Endothelial cell (in vitro differentiated cells): ENCODE measurements at places on chromosomes 12 and 14. TPM values are rescaled to one million over a fixed set of nuclear protein-coding genes. Genes with fewer than 3 reads are reported as not detected.

The LRCOL1 gene
- not detected for total RNA-seq

- H3K27ac ChIP-seq, result no peak overlapping the region
- H3K4me1 ChIP-seq, result peaks cover 8% of the 10 kb centered on the region
- H3K4me3 ChIP-seq, result peak overlapping the region; percentile 65
- peaks cover 24% of the 10 kb centered on the region for H3K36me3 ChIP-seq
- peaks cover 2% of the 10 kb centered on the region for H3K27me3 ChIP-seq
- DNase-seq, result no peak
These were observed 9.7 kb upstream of the ANKLE2 start for GRCh38 chr12:132771126-132771838.

The KRT78 gene
- total RNA-seq, result not detected

DNA sequence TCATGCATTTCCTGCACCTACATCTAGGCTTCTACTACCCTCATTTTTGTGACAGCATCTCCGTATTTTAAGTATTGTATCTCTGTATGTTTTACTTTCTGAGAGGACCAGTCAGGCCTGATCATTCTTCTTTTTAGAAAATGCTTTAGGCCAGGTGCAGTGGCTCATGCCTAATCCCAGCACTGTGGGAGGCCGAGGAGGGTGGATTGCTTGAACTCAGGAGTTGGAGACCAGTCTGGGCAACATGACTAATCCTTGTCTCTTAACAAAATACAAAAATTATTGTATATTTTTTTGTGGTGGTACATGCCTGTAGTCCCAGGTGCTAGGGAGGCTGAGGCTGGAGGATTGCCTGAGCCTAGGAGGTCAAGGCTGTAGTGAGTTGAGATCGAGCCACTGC is 36.9 kb downstream of the PACS2 start:
- peaks cover 9% of the 10 kb centered on the region for H3K27me3 ChIP-seq
- H3K4me3 ChIP-seq, result no peak overlapping the region
- no peak overlapping the region for H3K27ac ChIP-seq
- H3K36me3 ChIP-seq, result no peaks in the 10 kb centered on the region
- no peak for DNase-seq
- H3K4me1 ChIP-seq, result peaks cover 2% of the 10 kb centered on the region

DNA sequence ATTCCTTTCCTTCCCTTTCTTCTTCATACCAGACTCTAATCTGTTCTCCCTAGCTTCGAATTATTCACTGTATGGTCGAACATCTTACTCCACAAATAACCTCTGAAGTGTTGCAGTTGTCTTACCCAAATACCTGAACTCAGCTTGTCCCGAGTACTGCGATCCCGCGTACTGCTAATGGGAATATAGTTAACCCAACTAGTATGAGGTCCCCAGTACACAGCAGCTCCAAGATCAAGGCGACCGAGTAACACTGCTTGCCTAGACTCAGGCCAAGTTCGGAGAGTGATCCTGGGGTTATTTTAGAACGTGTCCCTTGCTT is 462 bp upstream of the ETNK1 start:
- H3K4me3 ChIP-seq, result peak overlapping the region; percentile 99
- peaks cover 37% of the 10 kb centered on the region for H3K4me1 ChIP-seq
- no peaks in the 10 kb centered on the region for H3K36me3 ChIP-seq

DNA sequence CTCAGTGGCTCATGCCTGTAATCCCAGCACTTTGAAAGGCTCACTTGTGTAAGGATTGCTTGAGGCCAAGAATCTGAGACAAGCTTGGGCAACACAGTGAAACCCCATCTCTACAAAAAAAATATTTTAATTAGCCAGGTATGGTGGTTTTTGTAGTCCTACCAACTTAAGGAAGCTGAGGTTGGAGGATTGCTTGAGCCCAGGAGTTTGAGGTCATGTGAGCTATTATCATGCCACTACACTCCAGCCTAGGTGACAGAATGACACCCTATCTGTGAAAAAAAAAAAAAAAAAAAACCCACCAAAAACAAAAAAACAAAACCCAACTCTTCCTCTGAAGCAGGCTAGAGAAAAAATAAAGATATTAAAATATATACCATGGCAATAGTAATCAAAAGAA is 41.2 kb downstream of the TMEM116 start:
- DNase-seq, result no peak
- H3K4me3 ChIP-seq, result no peak overlapping the region
- no peak overlapping the region for H3K27ac ChIP-seq
- H3K36me3 ChIP-seq, result peaks cover 3% of the 10 kb centered on the region
- H3K27me3 ChIP-seq, result peaks cover 1% of the 10 kb centered on the region

The CFAP54 gene
- total RNA-seq, result 2.5 TPM

The CD4 gene
- 4.7 TPM for total RNA-seq

- H3K27ac ChIP-seq, result no peak overlapping the region
- H3K4me3 ChIP-seq, result no peak overlapping the region
- H3K27me3 ChIP-seq, result peaks cover 4% of the 10 kb centered on the region
- DNase-seq, result no peak
- H3K36me3 ChIP-seq, result no peaks in the 10 kb centered on the region
These were observed 85.6 kb upstream of the DIO3 start for GRCh38 chr14:101475456-101476257.

DNA sequence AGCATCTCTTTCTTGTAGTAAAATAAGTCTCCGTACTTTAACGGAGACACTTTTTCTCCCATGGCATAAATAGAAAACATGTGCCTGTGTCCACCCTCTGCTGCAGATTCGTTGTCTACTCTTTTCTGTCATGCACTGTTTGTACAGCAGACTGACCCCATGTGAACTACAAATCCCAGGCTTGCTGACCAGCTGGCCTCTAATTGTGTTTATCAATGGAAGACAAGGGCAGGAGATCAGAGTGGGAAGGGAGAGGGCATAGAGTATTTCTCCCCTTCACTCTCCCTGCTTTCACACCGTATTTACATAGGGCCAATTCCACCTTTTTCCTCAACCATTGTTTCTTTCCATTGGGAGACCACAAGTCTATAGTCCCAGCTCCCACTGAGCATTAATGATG is 31.0 kb upstream of the TMTC2 start:
- peaks cover 3% of the 10 kb centered on the region for H3K36me3 ChIP-seq
- no peak for DNase-seq
- H3K4me1 ChIP-seq, result no peaks in the 10 kb centered on the region
- H3K4me3 ChIP-seq, result no peak overlapping the region

DNA sequence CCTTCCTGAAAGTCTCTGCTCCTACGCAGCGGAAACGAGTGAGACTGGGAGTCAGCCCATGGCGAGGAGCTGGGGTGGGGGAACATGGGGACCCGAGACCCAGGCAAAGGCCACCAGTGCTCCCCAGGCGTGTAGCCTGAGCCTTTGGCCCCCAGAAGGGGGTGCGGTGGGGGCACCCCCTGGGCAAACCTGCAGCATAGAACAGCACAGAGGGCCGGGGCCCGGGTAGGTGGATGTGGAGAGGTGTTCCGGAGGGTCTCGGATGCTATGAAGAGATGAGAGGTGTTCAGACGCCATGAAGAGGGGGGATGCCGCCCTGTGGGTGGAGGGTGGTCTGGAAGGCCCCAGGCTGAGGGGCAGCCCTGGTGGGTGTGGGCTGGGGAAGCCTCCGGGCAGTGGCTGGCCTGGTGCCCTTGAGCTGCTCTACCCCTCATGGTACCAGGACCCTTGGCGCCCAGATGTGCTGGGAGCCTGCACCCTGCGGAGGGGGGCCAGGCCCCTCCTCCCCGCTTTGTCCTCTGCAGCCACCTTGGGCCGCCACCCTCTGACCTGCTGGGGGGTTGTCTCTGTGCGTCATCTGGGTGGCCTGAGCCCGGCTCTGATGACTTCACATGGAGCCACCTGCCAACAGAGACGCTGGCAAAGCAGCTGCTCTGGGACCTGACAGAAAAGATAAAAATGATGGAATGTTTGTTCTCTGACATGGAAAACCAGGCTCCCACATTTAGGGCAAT is 83.4 kb downstream of the KIF26A start:
- peaks cover 4% of the 10 kb centered on the region for H3K27me3 ChIP-seq
- H3K4me3 ChIP-seq, result no peak overlapping the region
- H3K4me1 ChIP-seq, result peaks cover 12% of the 10 kb centered on the region
- peak overlapping the region; percentile 48 for H3K27ac ChIP-seq

- H3K27ac ChIP-seq, result no peak overlapping the region
- H3K4me1 ChIP-seq, result peaks cover 71% of the 10 kb centered on the region
- DNase-seq, result no peak
These were observed 113.3 kb upstream of the TMPO start for GRCh38 chr12:98402091-98402490.

- no peaks in the 10 kb centered on the region for H3K27me3 ChIP-seq
- no peak overlapping the region for H3K27ac ChIP-seq
- no peak for DNase-seq
- H3K4me1 ChIP-seq, result no peaks in the 10 kb centered on the region
- H3K4me3 ChIP-seq, result peak overlapping the region; percentile 17
These were observed 43.9 kb downstream of the BHLHE41 start for GRCh38 chr12:26080911-26081310.

The CMKLR1 gene
- total RNA-seq, result 0.51 TPM

- peaks cover 7% of the 10 kb centered on the region for H3K4me1 ChIP-seq
- H3K36me3 ChIP-seq, result no peaks in the 10 kb centered on the region
- H3K27me3 ChIP-seq, result no peaks in the 10 kb centered on the region
These were observed 76.5 kb downstream of the TRMT5 start for GRCh38 chr14:60904381-60904780.

The MMP17 gene
- 6.3 TPM for total RNA-seq

The CCDC60 gene
- 1.9 TPM for total RNA-seq

DNA sequence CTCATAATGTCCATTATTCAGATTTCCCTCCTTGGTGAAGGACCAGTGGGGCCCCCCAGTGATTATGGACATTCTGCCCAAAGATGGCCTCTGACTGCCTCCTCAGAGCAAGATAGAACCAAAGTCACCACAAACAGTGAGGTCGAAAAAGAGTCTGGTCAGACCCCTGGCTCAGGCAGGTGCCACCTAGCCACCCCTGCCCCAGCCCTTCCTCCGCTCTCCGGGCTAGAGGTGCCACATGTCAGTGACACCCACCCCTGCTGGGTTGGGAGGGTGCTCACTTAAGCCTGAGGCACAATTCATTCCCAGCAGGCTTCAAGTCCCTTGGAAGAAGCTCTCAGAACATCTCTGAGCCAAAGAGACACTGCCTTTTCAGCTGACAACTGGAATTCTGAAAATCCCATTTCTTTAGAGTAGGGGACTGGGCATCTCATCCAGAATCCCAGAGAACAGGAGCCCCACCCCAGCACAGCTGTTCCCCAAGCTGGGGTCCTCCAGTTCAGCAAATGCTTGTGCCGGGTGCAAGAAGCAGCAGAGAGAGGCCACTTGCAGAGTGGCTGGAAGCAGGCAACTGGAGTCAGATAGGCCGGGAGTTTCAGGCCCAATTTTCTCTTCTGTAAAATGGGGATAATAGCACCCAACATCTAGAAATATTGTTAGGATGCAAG is 50.3 kb downstream of the ISCA2 start:
- no peak overlapping the region for H3K27ac ChIP-seq
- no peaks in the 10 kb centered on the region for H3K36me3 ChIP-seq
- peaks cover 4% of the 10 kb centered on the region for H3K27me3 ChIP-seq
- peaks cover 6% of the 10 kb centered on the region for H3K4me1 ChIP-seq
- DNase-seq, result no peak

The CBLN3 gene
- total RNA-seq, result 1.5 TPM

DNA sequence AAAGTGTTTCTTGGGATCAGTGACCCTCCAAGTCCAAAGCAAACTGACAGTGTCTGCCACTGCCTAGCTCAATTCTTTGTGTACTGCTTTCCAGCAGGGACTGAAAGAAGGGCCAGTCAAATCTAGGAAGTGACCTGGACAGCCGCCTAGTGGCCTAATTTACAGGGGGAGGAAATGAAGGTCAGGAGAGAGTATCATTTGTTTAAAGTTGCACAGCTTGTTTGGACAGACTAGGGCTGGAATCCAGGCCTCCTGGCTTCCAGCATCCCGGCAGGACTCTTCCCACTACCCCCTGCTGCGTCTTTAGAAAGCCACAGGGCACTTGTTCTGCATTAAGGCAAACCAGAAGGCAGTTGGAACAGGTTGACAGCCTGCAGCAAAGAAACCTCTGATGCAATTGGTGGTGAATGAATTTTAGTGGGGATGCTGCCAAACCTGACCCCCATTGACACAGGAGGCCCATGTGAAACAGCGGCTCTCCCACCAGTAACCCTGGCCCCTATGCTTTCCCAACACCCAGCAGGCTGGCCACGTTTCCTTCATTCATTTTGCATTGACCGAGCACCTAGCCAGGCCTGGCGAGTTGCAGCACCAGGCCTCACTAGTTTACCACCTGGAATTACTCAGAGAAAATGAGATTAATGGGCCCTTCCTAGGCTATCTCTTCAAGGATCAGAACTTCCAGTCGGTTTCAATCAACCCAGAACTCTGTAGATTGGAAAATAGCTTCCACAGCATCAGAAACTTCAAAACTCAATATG is 28.2 kb downstream of the GALNT16 start:
- peak; percentile 23 for DNase-seq
- no peak overlapping the region for H3K27ac ChIP-seq
- H3K36me3 ChIP-seq, result no peaks in the 10 kb centered on the region
- H3K27me3 ChIP-seq, result peaks cover 1% of the 10 kb centered on the region

The CCDC175 gene
- total RNA-seq, result not detected

DNA sequence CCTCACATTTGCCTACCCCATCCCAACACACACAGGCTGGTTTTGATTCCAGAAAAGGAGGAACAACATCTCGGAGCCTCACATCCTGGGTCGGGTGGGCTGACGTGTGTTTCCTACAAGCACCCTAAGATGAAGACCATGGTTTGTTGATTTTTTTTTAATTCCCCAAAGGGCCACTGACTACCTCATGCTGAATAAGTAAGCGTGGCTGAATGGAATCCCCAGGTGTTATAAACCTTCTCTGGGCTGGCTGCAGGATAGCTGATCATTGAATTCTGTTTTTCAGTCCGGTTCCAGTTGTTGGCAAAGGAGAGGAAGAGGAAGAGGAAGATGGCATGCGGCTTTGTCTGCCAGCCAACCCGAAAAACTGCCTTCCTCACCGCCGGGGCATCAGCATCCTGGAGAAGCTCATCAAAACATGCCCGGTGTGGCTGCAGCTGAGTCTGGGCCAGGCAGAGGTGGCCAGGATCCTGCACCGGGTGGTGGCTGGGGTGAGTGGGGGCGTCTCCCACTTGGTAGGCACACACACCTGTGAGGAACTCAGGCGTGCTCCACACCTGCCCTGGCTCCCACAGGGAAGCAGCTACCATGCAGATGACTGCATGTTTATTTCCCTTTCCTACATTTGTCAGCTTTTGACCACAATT is 42.0 kb downstream of the RIN3 start:
- H3K4me3 ChIP-seq, result no peak overlapping the region
- no peak overlapping the region for H3K27ac ChIP-seq
- H3K4me1 ChIP-seq, result peaks cover 23% of the 10 kb centered on the region
- H3K36me3 ChIP-seq, result peaks cover 22% of the 10 kb centered on the region
- H3K27me3 ChIP-seq, result peaks cover 10% of the 10 kb centered on the region

DNA sequence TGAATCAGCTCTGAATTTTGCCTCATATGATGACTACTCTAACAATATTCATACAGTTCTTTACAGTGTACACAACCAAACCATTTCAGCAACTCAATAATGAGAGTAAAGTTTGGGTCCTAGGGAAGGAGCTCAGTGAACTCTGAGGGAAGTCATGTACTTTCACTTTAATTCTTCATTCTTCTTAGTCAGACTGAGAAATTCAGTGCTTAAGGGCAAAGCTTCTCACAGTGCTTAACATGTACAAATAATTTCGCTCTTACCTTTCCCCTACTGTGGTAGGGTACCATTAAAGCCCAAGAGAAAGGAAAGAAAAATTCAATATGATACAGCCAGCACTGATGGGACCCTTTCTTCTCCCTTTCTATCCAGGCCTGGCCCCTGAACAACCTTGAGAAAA is 435.0 kb downstream of the NELL2 start:
- no peaks in the 10 kb centered on the region for H3K27me3 ChIP-seq
- no peaks in the 10 kb centered on the region for H3K4me1 ChIP-seq
- no peaks in the 10 kb centered on the region for H3K36me3 ChIP-seq
- H3K4me3 ChIP-seq, result no peak overlapping the region
- H3K27ac ChIP-seq, result no peak overlapping the region
